Activated naive CD8-positive, alpha-beta T cell treated with anti-CD3 and anti-CD28 coated beads, Interleukin-2, amount 10 ng/mL, durations not matched to agents 7 days and 5 days (primary cell): ENCODE measurements at places on chromosomes 7 and 10.

- no peak for DNase-seq
Measured at GRCh38 chr10:77244746-77245145, 392.9 kb downstream of the KCNMA1 start.

DNA sequence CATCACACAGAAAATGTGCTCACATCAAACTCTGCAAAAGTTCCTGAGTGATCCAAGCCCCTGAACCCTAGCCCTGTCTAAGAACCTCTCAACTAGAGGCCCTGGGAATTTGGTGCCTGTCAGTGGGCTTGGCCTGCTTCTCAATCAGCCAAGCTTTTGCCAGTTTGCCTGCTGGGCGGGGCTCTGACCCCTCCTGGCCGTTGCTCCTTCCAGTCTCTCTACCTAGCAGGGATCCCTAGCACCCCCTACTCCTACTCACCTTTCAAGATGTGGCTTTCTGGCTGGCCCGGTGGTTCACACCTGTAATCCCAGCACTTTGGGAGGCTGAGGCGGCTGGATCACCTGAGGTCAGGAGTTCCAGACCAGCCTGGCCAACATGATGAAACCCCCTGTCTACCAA is 2.1 kb downstream of the KLRG2 start:
- no peak for DNase-seq

GRCh38 chr10:6482737-6483357 is 97.2 kb downstream of the PRKCQ start:
- no peak for DNase-seq

DNA sequence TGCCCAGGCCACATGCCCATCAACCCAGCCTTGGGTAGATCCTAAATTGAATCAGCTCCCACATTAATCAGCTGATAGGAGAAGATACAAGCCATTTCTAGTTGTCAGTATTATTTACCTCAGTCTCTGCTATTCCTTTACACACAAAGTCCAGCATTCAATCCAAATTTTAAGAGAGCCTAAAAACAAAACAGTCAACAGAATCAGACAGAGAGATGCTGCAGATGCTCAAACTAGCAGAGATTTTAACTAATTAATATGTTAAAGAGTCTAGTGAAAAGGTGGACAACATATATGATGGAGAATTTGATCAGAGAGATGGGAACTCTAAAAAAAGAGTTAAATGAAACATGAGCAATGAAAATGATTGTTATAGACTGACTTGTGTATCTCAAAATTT is 14.4 kb upstream of the IL15RA start:
- no peak for DNase-seq
